LHCN-M2 (cell line): ENCODE measurements at places on chromosomes 13 and 19.

- peak; percentile 47 for DNase-seq
Observed at GRCh38 chr19:16185768-16186123, 536 bp downstream of the FAM32A start.

- no peak for DNase-seq
Observed at GRCh38 chr13:99415014-99415650, 86.1 kb upstream of the TM9SF2 start.

GRCh38 chr13:32453981-32454380, 26.1 kb upstream of the N4BP2L1 start:
- no peak for DNase-seq

- no peak for DNase-seq
Observed at GRCh38 chr19:29389495-29389894, 136.3 kb upstream of the VSTM2B start.

DNA sequence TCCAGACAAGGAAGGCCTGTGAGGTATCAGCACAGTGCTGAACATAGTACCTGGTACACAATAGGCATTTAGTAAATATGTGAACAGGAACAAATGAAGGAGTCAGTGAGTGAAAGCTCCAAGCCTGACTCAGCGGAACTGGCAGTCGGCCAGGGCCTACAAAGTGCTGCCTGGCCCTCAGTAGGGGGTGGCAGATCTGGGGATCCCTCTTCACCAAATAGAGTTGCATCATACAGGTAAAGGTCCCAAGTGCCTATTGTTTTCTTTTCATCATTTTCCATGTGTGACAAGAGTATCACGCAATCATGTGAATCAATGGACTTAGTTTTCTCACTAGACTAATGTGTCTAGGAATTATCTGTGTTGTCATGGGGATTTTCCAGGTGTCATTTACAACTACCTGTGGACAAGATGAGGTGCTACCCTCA, 9.2 kb downstream of the CYP2B6 start:
- no peak for DNase-seq

- no peak for DNase-seq
Observed at GRCh38 chr19:5165697-5166019, 175.0 kb downstream of the PTPRS start.

DNA sequence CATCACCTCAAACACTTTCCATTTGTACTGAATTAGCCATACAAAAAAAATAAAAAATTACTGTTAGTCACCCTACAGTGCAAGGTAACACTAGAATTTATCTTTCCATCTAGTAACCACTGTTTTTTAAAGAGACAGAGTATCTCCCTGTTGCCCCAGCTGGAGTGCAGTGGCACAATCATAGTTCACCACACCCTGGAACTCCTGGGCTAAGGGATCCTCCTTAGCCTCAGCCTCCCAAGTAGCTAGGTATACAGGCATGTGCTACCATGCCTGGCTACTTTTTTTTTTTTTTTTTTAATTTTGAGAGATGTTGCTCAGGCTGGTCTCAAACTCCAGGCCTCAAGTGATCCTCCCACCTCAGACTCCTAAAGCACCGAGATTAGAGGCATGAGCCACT, 17.9 kb downstream of the ANKRD10 start:
- DNase-seq = no peak

DNA sequence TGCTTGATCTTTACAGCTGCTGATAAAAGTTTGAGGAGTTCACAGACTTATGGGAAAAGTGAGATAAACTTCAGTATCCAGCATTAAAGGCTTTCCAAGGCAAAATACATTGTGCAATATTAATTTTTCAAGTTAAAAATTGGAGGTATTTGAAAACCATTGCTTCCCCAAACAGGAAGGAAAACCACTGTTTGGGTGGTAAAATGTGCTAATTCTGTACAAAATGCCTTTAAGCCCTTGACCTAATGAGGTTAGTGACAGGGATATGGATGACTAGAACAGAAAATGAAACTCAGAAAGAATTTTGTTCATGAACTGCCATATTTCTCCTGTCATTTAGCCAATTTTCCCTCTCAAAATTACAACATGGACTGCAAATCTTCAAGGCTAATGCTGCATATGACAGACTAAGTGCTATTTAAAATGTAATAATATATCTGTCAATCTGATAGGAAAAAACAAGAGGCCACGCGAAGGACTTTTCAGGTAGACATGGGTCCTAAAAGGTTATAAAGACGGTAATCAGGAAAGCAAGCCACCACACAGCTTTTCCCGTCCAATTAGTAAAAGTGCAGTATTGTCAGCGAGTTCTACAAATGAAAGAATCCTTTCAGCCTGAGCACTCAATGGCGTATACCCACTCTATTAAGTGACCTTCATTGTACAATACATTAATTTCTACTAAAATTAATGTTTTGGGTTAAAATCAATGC, 212.8 kb downstream of the ENOX1 start:
- DNase-seq = peak; percentile 32

GRCh38 chr19:46441866-46442265, 13.1 kb upstream of the PNMA8C start:
- DNase-seq = no peak

GRCh38 chr13:30355384-30355699, 48.0 kb upstream of the KATNAL1 start:
- no peak for DNase-seq

GRCh38 chr19:5074407-5074806, 105.5 kb downstream of the KDM4B start:
- DNase-seq = no peak

DNA sequence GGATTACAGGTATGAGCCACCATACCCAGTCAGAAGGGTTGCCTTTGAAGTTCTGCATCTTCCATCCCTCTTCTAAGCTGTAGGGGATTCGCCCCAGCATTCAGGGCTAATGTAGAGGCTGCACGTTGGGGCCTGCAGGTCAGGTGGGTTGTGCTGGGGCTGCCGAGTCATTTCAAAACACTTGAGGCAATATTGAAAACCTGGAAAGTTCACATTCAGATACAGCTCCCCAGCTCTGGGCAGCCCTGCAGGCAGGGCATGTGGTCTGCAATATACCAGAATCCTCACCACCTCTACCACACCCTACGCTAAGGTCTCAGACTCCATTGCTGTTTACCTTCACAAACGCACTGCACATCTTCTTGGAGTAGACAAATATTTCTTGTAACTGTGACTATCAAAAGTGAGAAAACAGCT, 24.6 kb downstream of the CCNE1 start:
- DNase-seq = no peak

DNA sequence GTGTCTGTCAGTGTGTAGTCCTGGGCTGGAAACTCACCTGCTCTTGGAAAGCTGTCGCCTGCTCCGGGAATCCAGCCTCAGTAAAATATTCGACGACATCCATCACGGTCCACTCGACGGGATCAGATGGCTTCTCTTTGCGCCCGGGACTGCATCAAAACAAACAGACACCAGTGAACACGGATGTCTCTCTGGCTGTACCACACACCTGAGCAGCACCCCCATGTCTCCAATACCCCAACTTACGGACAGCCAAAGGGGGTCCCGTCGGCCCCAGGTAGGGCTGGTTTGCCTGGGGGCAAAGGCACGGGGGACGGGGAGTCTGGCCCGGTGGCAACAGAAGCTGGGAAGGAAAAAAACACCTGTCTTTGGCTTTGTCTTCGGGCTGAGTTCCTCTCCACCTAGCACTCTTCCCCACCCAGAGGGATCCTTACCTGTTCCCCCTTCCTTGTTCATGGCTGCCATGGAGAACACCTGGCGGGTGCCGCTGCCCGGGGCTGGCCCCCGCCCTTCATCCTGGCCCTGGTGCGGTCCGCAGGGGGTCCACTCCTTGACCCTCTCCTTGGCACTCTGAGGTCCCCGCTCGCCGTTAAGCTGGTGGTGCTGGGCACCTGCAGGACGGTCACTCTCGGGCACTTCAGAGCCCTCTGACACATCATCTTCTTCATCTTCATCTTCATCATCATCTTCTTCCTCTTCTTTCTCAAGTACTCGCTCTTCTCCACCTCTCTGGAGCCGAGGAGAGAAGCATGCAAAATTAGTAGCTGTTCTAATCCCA, 1.7 kb downstream of the SAMD1 start:
- no peak for DNase-seq

DNA sequence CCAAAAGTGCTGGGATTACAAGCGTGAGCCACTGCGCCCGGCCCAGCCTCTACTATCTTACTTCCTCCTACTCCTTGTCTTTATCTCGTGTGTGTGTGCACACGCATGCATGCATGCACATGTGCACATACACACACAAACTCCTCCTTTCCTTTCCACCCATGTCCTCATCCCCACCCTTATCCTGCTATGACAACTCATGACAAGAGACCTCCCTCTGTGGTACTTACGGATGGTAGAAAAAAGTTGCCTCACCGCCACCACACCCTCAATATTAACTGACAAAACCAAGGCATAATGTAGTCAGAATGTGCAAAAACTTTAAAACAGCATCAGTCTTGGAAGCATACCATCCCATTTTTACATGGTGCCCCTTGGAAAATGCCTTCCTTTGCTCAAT, 15.9 kb upstream of the EEF1AKMT1 start:
- no peak for DNase-seq

DNA sequence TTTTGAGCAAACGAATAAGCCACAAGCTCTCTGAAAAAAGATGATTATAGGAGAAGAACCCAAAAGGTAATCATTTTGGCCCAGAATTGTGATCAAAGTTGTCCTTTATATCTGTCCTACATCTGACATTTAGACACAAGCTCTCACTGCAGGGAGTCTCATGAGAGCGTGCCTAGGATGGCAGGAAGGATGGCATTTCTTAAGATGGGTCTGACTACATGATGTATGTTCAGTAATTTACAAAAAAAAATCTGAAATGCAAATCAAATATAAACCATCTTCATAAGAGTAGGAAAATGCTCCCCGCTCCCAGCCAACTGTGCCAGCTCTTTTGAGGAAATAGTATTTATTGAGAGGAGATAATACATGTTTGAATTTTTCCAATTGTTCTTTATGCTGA, 81.0 kb upstream of the MBNL2 start:
- no peak for DNase-seq

DNA sequence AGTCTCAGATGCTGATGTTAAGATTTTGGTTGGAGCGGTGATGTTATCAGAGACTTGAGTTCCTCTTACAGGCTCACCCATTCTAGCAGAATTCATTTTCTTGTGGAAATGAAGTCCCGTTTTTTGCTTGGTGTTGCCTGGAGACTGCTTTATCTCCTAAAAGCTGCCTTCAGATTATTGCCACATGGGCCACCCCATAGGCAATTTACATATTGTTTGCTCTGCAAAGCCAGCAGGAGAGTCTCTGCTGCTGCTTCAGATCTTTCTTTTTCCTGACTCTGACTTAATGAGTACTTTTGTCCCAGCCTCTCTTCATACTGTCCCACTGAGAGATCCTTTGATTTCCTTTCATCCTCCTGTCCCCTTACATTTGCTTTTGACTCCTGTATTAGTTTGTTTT, 114.6 kb downstream of the TDRD3 start:
- DNase-seq = no peak

GRCh38 chr19:54473071-54473891, at the start of gene CDC42EP5:
CDC42EP5 (minus strand) TSS chr19:54473296; CDS start chr19:54465547, 7,749 bp downstream.
- peak; percentile 55 for DNase-seq

GRCh38 chr13:22940736-22941135, 240.0 kb upstream of the SGCG start:
- no peak for DNase-seq

- DNase-seq = no peak
Observed at GRCh38 chr13:50888362-50888761, 21.2 kb upstream of the RNASEH2B start.

- no peak for DNase-seq
Observed at GRCh38 chr13:102642475-102642874, 45.7 kb downstream of the TPP2 start.

DNA sequence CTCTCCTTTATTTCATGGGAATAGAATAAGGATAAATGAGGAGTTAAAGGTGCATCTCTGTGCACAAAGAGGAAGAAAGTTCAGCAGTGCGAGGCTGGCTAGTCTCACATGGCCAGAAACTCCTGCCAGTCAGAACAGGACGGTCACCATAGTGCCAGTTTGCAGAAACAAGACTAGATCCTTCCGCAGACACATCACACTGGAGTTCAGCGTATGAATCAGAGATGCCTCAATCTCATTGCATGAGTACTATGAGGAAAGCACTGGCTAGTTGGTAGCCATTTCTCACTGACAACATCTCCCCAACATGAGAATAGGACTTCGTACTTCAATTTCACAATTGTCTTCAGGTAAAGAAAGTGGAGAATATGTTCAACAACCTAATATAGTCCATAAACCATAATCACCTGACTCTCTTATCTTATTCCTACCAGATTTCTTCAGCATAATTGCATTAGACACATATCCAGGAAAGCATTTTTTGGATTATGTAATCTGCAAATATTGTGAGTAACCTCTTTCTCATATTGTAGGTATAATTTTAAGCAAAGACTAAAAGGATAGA, 34.9 kb downstream of the RXFP2 start:
- no peak for DNase-seq

GRCh38 chr19:2186071-2186846, 22.5 kb downstream of the DOT1L start:
- DNase-seq = peak; percentile 69

DNA sequence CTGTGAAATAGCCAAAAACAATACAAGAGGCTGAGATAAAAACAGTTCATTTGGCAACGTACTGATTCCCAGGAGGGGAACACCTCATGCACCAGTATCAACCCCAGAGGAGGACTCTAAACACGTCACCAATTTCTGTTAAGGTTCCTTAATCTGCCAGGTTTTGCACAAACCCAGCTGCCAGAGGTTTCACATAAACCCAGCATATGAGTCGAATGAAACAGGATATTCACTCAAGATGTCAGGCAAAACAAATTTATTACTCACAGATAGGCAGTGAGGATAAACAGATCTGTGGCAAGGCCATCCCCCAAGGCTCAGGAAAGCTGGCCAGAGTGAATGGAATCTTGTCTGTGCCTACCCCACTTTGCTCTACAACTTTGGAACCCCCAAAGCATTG, 210.9 kb downstream of the GPC5 start:
- DNase-seq = no peak

DNA sequence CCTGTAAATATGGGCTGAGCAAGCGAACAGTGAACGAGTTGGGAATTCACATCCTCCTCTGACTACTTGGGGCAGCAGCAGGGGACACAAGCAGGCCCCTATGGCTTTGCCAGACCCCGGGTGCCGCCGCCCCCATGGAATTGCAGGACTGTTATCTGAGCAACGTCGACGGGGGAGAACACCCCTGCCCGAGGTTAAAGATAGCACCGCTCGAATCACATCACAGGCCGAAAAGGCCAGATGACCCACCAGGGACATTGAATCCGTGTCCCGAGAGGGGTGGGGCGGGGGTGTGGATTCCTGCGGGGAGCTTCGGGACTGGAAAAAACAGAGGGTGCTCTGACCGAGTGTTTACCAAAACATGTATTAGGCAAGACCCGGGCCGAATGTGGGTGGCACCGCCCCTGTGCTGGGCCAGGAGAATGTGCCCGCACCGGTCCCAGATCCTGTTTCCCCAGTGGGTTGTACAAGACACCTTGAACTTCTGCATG, 9.1 kb downstream of the FEM1A start:
- no peak for DNase-seq

GRCh38 chr13:79988573-79988972, 352.4 kb downstream of the SPRY2 start:
- DNase-seq = peak; percentile 54

- no peak for DNase-seq
Observed at GRCh38 chr19:5827342-5827890, 12.1 kb downstream of the FUT6 start.

GRCh38 chr19:11236324-11237301, 2.8 kb upstream of the ANGPTL8 start:
- no peak for DNase-seq
